ENCODE measurements at places on chromosomes 6 and 20.

DNA sequence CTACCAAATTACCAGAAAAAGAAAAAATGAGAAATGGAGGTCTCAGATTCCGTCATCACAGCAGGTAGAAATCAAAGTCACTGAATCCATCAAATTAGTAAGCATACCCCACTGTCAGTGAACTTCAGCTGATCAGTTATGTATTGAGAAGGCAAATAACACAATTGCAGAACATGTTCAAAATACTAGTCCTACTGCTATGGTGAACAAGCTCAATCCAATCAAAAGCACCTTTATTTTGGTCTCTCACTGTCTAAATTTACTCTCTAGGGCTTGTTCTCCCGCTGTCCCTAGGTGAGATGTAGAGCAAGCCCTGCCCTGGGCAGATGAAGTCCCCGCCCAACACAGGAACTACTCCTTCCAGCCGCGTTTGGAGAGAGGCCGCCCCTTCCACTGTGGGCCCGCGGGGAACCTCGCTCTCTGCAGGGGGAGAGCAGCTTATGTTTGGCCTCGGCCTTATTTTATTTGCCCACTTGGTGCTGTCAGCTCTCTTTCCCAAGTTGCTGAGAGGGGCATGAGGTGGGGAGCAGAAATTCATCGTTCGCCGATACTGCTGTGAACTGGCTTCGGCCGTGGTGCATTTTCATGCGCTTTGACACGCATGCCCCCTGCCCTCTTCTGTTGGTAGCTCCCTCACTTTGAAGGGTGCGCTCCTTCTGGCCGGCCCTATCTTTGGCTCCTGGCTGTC lies 14.3 kb upstream of the MAP1LC3A start:
- peak; percentile 24 for DNase-seq

- no peak for DNase-seq
Observed at GRCh38 chr20:38358556-38358955, 12.3 kb downstream of the LBP start.

GRCh38 chr20:38211200-38212097 lies 46.4 kb upstream of the TGM2 start:
- no peak for DNase-seq

DNA sequence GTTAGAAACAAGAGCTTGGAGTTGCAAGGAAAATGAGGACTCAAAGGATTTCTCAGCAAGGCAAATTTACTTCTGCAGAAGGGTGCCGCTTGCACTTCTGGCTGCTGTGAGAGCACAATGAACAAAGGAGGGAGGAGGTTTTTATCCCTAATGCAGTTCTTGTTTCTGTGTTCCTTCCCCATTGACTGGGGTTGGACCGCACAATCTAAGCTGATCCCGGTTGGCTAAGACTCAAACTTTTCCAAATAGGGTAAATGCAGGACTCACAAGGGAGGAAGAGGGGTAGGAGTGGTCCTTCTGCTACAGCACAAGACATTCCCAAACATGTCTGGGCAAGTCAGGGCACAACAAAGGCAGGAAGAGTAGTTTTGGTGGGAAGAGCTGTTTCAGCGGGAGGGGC lies 249.6 kb upstream of the MOCS1 start:
- no peak for DNase-seq

GRCh38 chr6:20629509-20629908 lies 95.3 kb downstream of the CDKAL1 start:
- no peak for DNase-seq

DNA sequence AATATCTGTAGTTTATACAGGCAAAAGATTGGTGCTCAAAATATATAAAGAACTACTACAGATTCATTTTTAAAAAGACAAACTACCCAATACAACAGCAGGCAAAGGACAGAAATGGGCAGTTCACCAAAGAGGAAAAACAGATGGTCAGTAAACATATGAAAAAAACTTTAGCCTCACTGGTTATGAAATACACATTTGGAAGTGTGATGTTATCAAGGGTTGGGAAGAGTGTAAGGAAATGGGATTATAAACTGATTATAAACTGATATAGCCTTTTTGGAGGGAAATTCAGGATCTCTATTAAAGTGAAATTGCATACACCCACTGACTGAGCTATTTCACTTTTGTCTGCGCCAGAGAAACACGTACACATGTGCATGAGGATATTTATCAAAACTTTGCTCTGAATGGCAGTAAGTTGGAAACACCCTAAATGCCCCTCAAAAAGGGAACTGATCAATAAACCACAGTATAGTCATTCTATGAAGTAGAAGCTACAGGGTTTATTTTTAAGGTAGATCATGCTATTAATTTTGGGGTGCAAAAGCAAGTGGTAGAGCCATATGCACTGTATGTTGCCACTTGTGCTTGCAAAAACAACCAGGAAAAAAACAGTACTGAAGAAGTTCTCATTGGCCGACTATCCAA lies 32.2 kb upstream of the ARFGEF2 start:
- no peak for DNase-seq

DNA sequence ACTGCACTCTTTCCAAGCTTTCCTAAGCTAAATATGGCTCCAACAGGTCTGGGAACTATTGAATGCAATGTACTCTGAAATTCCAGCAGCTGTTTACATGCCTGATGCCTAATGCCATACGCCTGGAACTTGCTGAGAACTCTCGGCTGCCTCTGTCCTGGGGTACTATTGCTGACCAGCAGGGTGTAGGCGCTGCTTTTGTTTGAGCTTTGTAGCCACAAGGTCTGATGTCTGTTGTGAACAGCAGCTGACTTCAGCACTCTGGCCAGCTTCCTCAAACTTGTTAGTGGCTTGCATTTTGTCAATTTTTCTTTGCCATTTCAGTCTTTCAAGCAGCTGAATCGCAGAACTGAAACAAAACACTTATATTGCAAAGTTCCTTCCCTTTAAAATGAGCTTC lies 26.7 kb downstream of the SAYSD1 start:
- DNase-seq = no peak

All from activated CD4-positive, alpha-beta T cell treated with anti-CD3 and anti-CD28 coated beads, Interleukin-2, amount 50 U/mL, for 1 hour (primary cell).